Choroid plexus epithelial cell (primary cell): ENCODE measurements at places on chromosomes 3 and 15.
A peak's percentile ranks its signal among the peaks of the same experiment; 100 is the strongest.

GRCh38 chr15:47349179-47349578, 368.1 kb upstream of the SEMA6D start:
- no peak for DNase-seq

DNA sequence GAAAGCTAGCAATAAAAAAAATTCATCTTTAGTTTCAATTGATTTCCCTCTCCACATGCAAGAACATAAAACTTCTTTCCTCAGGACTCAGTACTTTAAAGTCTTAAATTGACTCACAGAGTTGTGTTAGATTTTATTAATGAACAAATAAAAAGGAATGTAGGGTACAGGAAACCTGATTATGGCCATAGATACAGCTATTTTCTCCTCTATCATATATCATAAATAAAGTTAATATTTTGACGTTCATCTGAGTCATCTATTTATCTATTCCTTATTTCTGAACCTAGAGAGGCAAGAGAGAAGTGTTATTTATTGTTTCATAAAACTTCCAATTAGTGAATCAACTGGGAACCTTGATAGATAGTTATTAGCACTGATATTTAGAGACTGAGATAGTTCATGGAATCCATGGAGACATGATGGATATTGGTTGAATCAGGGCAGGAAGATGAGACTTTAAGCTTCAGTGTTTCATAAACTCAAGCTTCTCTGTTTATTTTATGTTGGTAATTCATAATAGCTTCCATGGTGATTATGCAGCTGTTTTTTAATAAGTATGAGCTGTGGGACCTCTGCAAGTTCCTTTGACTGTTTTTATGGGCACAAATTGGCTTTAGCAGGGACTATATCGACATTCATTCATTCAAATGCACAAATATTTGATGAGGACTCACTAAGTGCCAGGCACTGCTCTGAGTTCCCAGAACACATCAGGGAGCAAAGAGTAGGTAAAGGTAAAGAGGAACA, 143.5 kb upstream of the TGFBR2 start:
- DNase-seq = no peak

DNA sequence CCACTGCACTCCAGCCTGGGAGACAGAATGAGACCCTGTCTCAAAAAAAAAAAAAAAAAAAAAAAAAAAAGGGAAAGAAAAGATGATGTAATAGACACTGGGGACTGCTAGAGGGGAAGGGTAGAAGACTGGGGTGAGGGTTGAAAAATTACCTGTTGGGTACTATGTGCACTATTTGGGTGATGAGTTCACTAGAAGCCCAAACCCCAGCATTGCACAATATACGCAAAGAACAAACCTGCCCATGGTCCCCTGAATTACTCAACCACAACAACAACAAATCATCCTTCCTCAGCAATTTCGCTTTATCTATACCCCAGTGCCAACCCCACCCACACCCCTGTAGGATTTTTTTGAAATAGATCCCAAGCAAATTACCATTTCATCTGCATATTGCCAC, 13.5 kb downstream of the NIPA1 start:
- DNase-seq = no peak

GRCh38 chr3:17054982-17055343, 170.2 kb downstream of the PLCL2 start:
- no peak for DNase-seq

GRCh38 chr3:101973163-101973505, 123.8 kb downstream of the NFKBIZ start:
- DNase-seq = no peak

DNA sequence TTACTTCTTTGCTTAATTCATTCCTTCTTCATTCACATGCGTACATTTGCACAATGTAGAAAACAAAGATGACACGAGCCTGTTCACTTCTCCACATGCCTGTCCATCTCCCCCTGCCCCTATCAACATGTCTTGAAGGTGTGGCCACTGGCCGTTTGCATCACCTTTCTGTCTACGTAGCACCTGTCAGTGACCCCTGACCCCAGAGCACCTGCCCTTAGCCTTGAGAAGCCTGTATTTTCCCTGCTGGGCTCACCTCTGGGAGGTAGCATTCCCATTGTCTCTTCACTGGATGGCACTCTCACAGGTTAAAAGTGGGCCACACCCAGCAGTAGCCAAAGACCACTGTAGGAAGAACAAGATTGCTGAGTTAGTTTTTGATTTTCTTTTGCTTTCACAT, 234.1 kb downstream of the THSD4 start:
- no peak for DNase-seq

- DNase-seq = peak; percentile 72
Observed at GRCh38 chr15:41115161-41115651, 874 bp downstream of the INO80 start.

DNA sequence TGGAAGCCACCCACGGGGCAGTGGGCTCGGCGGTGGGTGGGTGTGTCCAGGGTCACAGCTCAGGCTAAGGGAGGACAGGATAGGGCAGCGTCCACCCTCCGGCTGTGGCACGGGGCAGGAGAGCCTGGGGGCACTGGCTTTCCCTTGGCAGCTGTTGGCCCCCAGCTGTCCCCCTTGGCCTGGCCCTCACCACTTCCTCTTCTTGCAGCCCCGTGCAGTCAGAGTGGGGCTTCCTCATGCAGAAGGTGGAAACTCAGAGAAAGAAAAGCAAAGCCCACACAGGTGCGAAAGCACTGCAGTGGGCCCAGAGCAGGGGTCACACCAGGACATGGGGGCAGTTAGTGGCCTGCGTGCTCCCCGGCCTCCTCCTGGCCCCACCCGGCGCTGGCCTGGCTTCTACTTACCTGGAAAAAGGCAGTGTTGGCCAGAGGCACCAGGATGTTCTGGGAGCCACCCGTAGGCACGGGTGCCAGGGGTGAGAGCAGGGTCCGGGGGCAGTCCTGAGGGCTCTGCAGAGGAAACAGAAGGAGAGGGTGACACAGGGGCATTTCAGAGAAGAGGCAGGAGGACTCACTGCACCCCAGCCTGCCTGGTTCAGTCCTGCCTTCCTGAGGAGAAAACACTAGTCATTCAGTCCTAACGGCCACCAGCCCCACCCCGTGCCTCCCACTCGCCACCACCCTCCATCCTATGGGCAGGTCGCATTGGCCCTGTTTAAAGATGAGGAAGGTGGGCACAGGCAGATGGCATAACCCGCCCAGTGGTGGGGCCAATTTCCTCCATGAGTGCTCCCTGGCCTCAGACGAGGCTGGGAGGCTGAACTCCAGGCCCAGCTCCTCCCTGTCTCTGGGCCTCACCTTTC, 28.3 kb downstream of the PLXND1 start:
- DNase-seq = no peak

DNA sequence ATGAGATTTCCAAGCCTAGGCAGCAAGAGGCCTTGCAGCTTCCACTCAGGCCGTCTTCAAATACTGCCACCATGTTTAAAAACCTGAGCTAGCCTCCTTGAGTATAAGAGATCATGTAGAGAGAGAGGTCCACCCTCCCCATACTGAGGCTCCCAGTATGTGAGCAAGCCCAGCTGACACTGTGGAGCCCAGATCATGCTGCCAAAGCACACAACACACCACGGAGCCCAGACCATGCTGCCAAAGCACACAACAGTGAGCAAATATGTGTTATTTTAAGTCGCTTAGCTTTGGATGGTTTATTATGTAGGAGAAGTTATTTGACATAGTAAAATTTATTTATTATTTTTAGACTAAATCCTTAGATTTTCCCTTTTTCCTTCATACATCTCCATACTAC, 333.7 kb downstream of the CTNNB1 start:
- no peak for DNase-seq

- peak; percentile 56 for DNase-seq
Observed at GRCh38 chr3:48564022-48564421, 441 bp upstream of the UCN2 start.

DNA sequence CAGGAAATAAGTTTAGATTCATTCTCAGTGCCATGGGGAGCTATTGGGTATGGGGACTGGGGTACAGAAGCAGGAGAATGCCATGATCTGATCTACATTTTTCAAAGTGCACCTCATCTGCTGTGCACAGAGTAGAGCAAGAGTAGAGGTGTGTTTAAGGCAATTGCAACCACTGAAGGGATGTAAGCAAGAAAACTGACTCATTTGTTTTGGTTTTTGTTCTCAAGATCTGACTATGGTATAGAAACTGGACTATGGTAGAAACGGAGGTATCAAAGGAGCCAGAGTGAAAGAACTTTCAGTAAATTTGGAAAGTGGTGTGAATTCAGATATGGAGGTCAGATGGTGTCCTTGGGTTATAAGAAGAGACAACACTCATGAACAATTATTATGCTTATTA, 86.2 kb upstream of the CMSS1 start:
- no peak for DNase-seq

DNA sequence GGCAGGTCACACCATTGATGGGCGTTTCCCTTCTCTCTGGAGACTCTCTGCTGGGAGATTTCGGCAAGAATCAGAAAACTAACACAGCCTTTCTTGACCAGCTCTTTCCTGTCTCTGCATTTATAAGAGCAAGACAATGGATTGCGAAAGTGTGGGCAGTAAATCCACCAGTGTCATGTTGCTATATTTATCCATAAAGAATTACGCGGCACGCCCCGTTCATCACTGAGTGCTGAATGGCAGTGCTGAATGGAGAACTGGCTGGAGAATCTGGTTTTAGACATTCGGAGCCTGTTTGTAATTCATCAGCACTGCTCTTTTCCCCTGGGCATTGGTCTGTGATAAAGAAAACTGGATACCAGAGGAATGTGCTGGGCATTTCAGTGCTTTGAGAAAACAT, 2.0 kb upstream of the CEMIP start:
- DNase-seq = peak; percentile 83

GRCh38 chr3:39415983-39416382, 9.5 kb downstream of the RPSA start:
- DNase-seq = no peak

DNA sequence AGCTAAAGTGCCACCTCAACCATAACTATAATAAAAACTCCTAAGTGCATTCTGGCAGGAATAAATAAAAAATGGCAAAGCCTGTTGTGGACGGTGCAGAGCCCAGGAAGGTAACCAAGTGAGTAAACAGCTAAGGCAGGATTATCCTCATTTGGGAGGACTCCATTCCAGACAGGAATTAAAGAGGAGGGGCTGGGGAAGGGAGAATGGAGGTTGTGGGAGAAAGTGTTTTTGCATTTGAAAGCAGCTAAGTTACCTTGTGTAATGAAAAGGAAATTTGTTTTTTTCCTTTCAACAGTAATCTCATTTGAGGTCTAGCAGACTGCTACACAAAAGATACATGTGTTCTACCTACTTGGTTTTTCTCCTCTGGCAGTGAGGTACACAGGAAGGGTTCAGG, 248.5 kb downstream of the TIGIT start:
- DNase-seq = no peak

DNA sequence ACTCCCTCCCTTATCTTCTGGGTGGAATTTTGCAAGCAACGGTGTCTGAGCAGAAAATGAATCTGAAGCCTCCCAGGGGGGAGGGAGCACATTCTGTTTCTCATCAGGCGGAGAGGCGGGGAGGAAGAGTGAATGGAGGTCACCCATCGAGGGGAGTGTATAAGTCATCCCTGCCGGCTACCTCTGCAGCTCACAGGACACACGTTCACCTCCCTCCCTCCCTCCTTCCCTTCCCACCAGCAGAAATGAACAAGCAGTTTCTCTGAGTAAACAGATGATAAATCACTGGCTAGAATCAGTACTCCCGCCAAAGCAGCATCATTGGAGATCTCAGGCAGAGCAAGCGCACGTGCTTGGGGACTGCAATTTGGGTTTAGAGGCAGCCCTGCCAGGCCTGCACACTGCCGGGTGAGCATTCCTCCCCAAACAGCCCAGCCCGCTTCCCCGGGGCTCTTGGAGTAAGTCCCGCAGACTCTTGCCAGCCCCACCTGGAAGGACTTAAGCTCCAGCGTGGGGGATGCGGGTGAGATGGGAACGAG, 38.3 kb downstream of the CPN2 start:
- DNase-seq = peak; percentile 89

GRCh38 chr3:68861521-68861920, 70.8 kb downstream of the TAFA4 start:
- DNase-seq = no peak

DNA sequence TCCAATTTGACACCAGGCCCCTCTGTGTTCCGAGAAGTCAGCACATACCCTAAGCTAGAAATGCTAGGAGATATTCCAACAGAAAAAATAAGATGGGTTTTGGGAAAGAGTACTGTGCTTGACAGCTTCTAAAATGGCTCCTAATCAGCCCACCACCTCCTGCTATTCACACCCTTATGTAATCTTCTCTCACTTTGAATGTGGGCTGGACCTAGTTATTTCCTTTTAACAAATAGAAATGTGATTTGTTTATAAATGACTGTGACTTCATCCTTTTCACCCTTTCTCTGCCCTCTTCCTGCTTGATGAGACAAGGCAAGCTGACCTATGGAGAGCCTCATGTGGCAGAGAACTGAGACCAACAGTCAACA, 961.1 kb downstream of the FHIT start:
- no peak for DNase-seq
